ENCODE measurements at places on chromosomes 2 and 18. TPM values are rescaled to one million over a fixed set of nuclear protein-coding genes. Genes with fewer than 3 reads are reported as not detected.

DNA sequence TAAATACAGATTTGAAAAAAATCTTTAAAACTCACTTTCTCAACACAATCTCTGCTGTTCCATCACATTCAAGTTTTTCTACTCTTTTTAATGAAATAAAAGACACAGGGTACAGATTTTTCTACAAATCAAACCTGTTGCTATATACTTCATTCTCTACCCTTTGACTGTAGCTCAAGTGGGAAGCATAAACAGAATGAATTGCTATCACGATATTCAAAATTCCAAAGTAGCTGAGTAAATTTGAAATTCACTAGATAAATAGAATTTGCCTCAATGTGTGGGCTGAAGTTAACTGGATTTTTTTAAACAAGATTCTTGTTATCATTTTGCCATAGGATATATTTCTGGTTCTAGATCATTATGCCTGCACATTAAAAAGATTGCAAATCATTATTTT is 185.9 kb downstream of the ZNF521 start:
- DNase-seq, result no peak

DNA sequence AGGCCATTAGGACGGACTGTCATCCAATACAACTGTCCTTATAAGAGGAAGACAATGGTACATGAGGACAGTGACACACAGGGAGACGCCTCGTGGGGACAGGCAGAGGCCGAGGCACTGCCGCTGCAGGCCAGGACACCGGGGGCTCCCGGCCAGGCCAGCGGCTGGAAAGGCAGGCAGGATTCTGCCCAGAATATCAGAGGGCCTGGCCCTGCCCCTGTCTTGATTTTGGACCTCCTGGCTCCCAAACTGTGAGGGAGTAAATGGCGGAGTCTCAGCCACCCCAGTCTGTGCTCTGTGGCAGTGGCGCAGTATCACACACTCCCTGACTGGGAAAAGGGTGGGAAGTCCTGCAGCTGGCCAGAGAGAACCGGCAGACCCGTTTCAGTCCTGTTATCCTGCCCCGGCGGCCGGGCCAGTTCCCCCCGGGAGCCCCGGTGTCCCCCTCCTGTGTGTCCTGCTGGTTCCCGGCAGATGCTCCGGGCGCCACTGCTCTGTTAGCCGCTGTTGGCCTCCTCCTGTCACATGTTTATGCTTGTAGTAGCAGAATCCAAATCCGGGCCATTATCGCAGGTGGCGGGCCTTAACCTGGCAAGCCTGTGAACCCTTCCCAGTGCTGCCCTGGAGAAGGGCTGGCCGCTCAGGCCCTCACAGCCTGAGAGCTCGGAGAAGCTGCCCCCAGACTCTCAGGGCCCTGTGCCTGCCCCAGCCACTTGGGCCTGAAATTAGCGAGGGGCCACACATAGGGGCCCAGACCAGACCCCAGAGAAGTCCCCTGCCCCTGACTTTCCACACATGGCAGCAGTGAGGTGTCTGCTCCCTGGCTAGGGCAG is 31.4 kb upstream of the TAF1B start:
- no peak for DNase-seq

DNA sequence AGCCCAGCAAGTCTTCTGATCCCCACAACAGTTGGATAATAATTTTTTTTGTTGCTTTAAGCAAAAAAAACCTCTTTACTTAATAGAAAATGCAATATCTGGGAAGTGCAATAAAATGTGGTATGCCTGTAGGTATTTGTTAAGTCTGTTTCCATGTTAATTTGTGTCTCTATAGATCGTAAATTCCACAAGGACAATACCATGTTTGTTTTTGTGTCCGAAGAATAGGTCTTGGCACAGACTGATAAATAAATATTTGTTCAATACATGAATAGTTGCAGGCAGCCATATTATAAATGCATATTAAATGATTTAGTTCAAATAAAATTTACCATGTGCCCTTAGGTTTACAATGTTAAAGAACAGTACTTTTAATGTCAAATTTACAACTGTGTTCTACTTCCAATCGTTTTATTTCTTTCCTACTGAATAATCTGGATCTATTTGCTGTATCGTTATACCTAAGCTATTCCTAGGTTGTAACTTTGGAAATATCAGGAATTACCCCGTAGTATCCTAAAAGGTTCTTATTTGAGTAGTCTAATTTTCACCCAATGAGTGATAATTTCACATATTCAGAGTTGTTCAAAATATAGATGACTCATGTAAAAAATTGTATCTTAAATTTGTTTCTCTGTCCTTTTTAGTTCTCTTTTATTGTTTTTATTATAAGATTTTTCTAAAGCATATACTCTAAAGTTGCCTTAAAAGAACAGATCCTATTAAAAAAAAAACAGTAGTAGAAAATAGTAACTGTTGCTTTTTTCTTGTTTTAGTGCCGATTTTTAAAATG is 151.8 kb downstream of the EHBP1 start:
- DNase-seq, result no peak

GRCh38 chr2:217650229-217650628 is 352.6 kb downstream of the TNS1 start:
- DNase-seq, result no peak

GRCh38 chr2:102055346-102055990 is 63.7 kb downstream of the IL1R2 start:
- no peak for DNase-seq

- no peak for DNase-seq
Measured at GRCh38 chr2:217790195-217790594, 212.6 kb downstream of the TNS1 start.

- no peak for DNase-seq
Measured at GRCh38 chr2:111100087-111100764, 20.5 kb upstream of the BCL2L11 start.

DNA sequence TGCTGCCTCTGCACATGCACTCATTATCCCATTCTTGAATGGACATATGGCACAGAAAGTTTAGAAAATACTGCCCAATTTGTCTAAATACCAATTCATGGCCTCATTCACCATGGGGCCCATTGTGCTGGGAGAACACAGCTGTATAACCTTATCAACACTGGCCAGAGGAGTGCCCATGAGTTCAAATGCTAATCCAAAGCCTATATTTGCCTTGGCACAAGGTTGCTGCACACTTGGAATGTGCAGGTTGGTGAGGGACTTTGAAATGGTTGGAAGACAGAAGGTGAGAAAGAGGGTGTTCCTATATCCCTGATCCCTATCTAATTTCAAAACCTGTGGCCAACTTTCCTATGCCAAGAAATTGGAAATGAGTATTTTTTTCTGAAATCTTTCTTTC is 693.9 kb upstream of the ID2 start:
- DNase-seq, result no peak

DNA sequence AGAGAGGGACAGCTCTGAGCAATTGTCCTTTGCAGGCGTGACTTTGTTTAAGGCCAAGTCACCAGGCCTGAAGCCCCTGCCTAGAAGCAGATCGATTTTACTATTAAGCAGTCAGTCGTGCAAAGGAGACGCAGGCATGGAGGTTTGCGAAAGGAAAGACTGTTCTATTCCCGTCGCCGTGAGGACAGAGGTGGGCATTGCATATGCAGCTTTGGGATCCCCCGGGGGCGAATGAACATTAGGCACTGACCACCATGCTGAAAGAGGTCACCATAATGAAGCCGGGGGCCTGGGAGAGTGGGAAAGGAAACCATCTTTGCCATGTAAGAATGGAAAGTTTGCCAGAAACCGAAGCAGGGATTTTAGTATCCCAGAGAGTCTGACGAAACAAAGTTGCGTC is 231.6 kb downstream of the BCL11A start:
- DNase-seq, result no peak

GRCh38 chr2:133413863-133414262 is 154.4 kb downstream of the NCKAP5 start:
- DNase-seq, result no peak

- no peak for DNase-seq
Measured at GRCh38 chr2:50712569-50712968, 319.4 kb downstream of the NRXN1 start.

NR4A2 gene
- 2.3 TPM for total RNA-seq

RTP5 gene
- not detected for total RNA-seq

ITGA6 gene
- total RNA-seq, result 46.5 TPM

AMER3 gene
- total RNA-seq, result not detected

Measured in psoas muscle (tissue), 8 donors.